ENCODE measurements at places on chromosomes 1 and 21.

GRCh38 chr1:209805875-209806760 lies at the start of gene IRF6:
TSS of gene IRF6 (minus strand) at chr1:209806142. CDS start at chr1:209801413, 4,729 bp downstream.
- DNase-seq: no peak

- no peak for DNase-seq
Observed at GRCh38 chr1:22044690-22045420, 7.7 kb upstream of the CDC42 start.

GRCh38 chr1:98325646-98326440 lies 335.7 kb upstream of the SNX7 start:
- no peak for DNase-seq

GRCh38 chr1:63636192-63637105 lies 43.2 kb downstream of the PGM1 start:
- no peak for DNase-seq

DNA sequence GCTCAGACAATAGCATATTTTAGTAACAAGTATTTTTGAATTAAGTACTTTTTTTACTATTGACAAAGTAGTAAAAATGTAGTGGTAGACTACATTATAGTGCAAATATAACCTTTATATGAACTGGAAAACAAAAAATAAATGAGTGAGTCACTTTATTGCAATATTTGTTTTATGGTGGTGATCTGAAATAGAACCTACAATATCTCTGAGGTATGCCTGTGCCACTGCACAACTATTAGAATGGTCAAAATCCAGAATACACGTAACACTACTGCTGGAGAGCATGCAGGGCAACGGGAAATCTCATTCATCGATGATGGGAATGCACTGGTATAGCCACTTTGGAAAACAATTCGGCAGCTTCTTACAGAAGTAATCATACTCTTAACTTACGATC lies 349.0 kb upstream of the NCAM2 start:
- no peak for DNase-seq

- DNase-seq: no peak
Observed at GRCh38 chr1:56814205-56814604, 5.0 kb downstream of the FYB2 start.

DNA sequence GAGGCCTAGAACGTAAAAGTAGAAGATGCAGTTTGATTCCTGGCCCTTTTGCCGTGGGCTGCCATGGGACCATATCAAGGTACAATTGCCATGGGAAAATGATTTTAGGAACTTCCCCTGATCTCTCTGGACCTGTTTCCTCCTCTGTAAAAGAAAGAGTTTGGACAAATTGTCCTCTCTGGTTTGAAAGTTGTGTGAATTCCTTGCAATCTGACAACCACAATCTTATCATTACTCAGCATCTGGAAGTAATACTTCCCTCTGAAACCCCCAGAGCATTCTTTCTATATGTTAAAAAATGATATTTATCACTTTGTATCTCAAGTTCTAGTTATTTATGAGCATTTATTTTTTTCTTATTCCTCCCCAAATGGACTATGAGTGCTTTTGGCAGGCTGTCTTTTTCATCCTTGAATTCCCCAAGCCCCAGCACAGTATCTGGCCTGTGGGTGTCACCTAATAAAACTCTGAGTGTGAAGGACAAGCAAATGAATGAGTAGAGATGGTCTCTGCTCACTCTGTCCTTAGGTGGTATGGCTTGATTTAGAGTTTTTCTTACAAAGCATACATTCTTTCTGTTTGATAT lies 181.1 kb downstream of the DYRK1A start:
- DNase-seq: peak; percentile 85

DNA sequence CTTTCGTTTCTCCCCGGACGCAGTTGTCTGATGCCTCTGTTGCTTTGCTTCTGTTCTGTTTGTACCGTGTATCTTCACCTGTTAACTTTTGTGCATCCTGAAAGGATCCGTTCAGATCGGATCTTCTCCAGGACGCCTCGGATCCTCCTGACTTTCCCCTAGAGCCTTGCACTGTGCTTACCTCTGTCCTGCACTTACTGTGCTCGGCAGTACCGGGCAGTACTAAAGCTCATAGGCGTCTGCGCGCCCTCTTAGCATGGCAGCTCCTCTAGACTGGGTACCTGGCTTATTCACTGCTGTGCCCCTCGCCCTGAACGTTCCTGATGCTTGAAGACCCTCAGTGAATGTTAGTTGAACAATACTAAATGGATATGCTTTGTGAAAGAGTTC lies 934 bp downstream of the SCP2 start:
- DNase-seq: no peak
